Thyroid gland (tissue), 4 donors: ENCODE measurements at places on chromosomes 5 and 9. TPM values are rescaled to one million over a fixed set of nuclear protein-coding genes. Genes with fewer than 3 reads are reported as not detected.

STC2 gene
- total RNA-seq: 6.6 TPM

C5 gene
- total RNA-seq: 3.2 TPM

FBP2 gene
- total RNA-seq: not detected

MTRR gene
- 53.7 TPM for total RNA-seq

CER1 gene
- total RNA-seq: not detected

PAX5 gene
- total RNA-seq: not detected
